GM04503 (cell line): ENCODE measurements at places on chromosomes 16 and 17.

DNA sequence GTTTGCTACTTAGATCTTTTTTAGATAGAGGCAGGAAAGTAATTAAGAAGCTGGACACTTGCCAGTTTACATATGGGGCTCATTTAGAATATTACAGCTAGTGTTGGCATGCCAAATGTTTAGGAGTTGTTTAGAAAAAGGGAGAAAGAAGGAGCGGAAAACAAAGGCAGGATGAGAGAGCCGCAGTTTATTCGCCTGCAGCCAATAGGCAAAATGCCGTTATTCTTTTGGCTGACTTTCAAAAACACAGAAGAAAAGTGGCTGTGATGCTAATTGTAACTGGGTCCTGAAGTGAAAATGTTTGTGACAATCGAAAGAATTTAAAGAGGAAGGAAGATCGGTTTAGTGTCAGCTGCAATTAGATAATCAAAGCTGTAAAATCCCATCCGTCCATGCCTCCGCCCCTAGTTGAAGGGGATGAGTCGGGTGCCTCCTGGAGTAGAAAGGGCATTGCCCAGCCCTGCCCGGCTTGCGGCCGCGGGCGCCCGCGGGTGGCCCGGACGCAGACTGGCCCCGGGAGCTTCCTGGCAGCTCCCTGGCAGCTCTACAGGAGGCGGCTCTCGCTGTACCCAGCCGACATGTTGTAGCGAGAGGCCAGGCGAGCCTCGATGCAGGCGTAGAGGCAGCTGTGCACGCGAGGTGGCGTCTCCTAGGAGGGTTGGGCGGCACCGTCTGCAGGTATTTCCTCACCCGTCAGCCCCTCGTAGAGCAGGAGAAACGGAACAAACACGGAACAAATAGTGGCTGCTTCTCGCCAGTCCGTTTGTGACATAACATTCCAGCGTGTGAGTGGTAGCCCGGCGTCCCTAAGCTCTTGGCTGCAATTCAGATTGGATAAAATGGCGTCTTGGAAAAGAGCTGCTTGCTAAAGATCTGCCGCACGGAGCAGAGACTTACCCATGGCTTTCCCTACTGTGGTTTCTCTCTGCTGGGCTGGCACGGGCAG, 82.2 kb downstream of the TNRC6C start:
- DNase-seq = peak; percentile 23

DNA sequence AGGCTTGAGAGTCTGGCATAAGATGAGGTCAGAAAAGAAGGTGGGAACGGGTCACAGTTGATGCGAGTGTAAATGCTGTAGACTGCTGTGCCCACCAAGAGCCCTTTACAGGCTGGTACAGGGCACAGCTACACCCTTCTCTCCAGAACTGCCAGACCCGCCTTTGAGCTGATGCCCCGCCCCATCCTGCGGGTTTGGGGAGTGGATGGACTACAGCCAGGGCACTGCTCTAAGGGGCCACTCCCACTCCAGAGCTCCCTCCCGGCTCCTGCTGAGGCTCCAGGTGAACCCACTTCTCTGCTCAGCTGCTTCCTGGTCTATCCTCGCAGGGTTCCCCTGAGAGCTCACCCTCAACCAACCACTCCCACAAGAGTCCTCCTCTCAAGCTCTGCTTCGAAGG, 12.3 kb downstream of the MEIOB start:
- DNase-seq = no peak

GRCh38 chr17:79280866-79281572, 206.4 kb downstream of the ENGASE start:
- DNase-seq = no peak

- no peak for DNase-seq
Measured at GRCh38 chr17:58337210-58337599, 8.6 kb upstream of the TSPOAP1 start.

DNA sequence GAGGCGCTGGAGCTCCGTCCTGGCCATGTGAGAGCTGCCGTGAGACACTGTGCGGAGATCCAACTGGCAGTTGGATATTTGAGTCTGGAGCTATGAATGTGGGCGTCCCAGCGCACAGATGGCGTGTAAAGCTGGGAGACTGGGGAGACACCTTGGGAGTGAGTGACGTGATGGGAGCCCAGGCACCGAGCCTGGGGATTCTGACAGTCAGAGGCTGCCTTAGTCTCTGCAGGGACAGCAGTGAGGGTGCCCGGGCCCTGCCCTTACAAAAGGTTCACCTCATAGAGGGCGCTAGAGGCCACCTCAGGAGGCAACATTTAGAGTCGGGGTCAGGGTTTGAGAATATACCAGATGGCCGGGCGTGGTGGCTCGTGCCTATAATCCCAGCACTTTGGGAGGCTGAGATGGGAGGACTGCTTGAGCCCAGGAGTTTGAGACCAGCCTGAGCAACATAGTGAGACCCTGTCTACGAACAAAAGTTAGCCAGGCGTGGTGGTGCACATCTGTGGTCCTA, 194.1 kb upstream of the GSE1 start:
- no peak for DNase-seq

DNA sequence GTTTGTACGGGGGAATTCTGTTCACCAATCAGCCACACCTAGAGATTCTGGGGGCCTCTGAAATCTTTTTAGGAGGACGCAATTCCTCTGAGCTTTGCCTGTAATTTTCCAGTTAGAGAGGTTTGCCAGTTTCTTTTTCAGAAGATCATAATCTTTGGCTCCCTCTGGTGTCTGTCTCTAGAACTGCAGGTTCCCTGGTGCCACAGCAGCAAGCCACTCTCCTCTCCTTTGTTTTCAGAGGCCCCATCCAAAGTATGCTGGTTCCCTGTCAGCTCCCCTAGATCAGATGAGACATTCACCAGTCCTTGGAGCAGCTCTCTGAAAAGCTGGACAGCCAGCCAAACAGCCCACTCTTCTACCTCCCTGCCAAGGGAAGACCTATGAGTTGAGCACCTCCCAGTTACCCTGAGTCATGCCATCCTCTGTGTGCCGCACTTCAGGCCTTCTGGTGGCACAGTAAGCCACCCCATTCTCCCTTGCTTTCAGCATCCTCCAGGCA, 36.1 kb downstream of the RNF112 start:
- DNase-seq = no peak

GRCh38 chr16:79185711-79186110, 414.8 kb downstream of the MAF start:
- DNase-seq = no peak

GRCh38 chr17:17719199-17719940, 38.1 kb downstream of the RAI1 start:
- DNase-seq = no peak

DNA sequence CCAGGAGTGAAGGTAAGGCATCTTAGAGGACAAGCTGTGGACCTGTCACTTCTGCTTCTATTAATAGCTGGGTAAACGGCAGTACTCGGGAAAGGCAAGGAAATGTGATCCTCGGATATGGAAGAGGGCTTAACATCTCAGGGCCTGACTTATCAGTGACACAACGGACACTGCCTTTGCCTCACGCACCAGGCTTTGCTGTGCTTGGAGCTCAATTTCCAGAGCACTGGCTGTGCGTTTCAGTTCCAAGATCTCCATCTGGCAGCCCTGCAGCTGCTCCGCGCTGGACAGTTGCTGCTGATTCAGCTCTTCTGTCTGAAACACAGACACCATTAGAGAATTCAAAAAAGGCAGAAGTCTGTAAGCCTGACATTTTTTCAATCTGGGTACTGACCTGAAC, 3.5 kb downstream of the KRT40 start:
- no peak for DNase-seq

DNA sequence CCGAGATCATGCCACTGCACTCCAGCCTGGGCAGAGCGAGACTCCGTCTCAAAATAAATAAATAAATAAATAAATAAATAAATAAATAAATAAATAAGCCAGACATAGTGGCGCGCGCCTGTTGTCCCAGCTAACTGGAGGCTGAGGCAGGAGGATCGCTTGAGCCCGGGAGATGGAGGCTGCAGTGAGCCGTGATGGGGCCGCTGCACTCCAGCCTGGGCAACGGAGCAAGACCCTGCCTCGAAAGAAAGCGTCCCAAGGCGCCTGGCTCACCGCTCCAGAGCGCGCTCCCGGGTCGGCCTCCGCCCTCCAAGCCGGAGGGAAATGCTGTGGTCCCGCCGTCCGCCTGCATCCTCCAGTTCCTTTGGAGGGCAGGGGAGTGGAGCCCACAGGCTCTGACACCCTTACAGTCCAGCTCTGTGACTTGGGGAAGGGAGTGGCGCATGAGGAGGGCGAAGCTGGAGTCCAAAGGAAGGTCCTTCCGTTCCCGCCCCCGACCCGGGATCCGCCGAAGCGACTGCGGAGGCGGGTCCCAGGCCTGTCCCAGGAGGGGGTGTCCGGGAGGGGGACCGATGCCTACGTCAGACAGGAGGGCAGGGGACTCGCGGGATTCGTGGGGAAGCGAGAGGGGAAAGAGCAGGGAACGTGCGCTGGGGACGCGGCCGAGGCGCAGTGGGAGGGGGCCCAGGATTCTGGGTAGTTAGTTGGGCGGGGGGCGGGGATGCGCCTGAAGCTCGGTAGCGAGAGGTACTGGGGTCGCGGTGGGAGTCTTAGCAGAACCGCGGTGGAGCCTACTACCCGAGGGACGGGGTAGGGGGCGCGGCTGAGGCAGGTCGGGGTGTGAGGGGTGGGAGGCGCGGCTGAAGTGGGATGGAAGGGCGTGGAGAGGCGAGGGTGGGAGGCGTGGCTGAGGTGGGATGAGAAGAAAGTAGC, 8.4 kb upstream of the TRPV2 start:
- DNase-seq = no peak

GRCh38 chr17:81867170-81867990, 3.8 kb downstream of the ARHGDIA start:
- no peak for DNase-seq

DNA sequence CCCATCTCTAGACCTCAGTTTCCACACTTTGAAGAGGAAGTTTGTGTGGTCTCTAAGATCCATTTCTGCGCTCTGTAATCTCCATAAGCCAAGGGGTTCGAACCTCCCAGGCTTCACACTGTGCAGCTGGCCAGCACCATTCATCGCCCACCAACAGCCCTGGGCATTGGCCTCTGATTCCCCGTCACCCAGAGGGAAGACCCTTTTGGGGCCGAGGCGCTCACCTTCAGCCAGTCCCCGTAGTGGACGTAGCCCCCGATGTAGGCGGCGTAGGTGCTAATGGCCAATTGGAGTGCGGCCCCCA, 678 bp downstream of the TMEM101 start:
- DNase-seq = no peak

DNA sequence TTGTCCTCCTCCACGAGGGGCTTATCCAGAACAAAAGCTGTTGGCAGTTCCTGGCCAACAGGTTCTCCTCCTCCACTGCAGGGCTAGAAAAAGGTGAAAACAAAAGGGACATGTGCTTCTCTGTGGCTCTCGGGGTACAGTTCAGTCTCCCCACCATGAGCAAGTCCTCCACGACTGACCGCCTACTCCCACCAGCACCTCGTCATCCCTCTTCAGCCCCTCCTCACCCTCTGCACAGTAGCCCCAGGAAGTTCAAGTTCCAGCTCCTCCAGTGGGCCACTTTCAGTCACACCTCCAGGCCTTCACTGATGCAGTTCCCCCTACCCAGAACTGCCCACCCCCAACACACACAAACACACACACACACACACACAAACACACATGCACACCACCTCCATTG, 19.4 kb downstream of the KRT9 start:
- DNase-seq = no peak

GRCh38 chr17:46726206-46726605, 92.3 kb downstream of the WNT3 start:
- DNase-seq = no peak

- no peak for DNase-seq
Measured at GRCh38 chr17:36089888-36090836, at the start of gene CCL3. CCL3 (minus strand) TSS chr17:36090143; CDS start chr17:36090058, 85 bp downstream.

GRCh38 chr16:86046667-86047270, 147.8 kb downstream of the IRF8 start:
- DNase-seq = no peak

- no peak for DNase-seq
Measured at GRCh38 chr17:50917418-50917743, 51.2 kb upstream of the TOB1 start.

DNA sequence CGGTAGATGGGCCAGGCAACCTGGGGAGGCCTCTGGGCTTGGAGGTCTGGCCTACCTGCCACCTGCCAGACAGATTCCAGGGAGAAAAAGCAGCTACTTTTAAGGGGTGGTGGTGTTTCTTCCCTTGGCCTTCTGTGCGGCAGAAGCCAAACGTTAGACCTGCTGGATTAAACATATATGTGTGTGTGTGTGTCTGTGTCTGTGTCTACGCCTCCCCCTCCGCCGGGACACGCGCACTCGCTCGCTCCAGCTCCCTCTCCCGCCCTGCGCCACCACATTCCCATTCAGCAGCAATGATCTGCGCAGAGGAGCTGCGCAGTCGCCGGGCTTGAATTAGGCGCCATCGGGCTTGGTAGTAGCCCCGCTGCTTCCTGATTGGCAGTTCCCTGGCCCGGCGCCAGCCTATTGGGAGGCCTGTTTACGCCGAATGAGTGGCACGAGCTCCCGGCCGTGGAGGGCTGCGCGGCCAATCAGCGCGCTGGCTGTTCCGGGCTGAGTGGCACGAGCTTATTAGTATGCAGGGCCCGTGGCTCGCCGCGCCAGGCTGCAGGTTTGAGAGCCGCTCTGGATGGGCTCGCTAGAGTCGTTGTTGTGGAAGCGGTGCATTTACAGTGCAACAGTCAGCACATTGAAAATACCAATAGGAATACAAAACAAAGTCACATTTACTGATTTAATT, at the start of gene BAHCC1:
BAHCC1 (plus strand) TSS at position 537 of the 679 bp plus-strand sequence. CDS start 4,283 bp downstream, outside the sequence.
- DNase-seq = peak; percentile 97

DNA sequence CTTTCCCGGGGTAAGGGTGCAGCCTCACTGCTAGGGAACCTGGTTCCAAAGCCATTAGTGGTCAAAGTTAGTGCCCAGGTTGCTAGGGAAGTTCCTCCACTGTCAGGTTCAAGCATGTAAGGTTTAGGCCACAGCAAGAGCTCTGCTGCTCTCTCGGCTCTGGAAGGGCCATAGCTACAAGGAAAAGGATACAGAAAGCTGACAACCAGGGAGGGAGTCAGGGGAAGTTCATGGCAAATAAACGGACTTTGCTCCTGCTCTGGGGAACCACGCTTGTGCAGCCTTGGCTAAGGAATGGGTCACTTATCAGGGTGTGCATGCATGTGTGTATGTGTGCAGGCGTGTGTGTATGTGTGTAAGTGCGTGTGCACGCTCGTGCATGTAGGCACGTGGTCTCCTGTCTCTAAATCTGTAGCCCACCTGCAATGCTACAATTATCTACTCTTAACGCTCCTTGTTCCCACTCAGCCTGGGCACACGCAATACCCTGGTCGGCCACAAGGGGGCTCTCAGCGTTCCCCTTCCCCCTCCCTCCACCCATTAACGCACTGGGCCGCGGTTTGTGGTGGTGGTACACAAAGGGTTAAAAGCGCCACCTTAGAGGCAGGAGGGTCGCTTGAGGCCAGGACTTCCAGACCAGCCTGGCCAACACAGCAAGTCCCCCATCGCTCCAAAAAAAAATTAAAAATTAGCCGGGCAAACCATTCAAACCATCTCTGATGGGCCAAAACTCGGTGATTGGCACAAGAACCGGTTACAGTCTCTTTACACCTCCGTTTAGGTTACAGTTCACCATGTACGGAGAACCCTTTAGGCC, 48.4 kb upstream of the KDM8 start:
- DNase-seq = no peak

- DNase-seq = no peak
Measured at GRCh38 chr17:54085020-54085419, 262.3 kb downstream of the KIF2B start.

DNA sequence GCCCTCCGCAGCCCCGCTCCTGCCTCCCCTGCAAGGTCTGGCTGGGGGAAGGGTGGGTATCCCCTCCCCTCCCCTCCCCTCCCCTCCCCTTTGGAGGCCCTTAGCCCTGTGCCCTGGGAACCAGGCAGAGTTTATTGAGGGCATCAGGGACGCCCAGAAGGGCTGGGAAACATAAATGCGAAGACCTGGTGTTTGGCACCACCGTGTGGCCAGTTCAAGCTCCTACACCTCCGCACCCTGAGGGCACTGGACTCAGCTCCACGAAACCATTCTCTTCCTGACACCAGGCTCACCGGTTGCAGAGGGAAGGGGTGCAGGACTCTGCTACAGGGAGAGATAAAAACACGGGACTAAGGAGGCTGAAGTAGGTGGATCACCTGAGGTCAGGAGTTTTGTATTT, 1.0 kb upstream of the AIPL1 start:
- DNase-seq = no peak
